Colonic mucosa (tissue), 4 donors: ENCODE measurements at places on chromosomes 2 and 18. TPM values are rescaled to one million over a fixed set of nuclear protein-coding genes. Genes with fewer than 3 reads are reported as not detected.

The SERPINB2 gene
- not detected for total RNA-seq

The SERPINB10 gene
- total RNA-seq = not detected

GRCh38 chr18:35991696-35992095 is 19.2 kb downstream of the RMP24 start:
- H3K27me3 ChIP-seq = no peaks in the 10 kb centered on the region
- no peaks in the 10 kb centered on the region for H3K36me3 ChIP-seq
- H3K4me3 ChIP-seq = no peak overlapping the region
- DNase-seq = no peak
- H3K4me1 ChIP-seq = no peaks in the 10 kb centered on the region

- H3K27me3 ChIP-seq = no peaks in the 10 kb centered on the region
- H3K27ac ChIP-seq = peak overlapping the region; percentile 25
- no peaks in the 10 kb centered on the region for H3K4me1 ChIP-seq
- H3K4me3 ChIP-seq = no peak overlapping the region
Measured at GRCh38 chr18:24657444-24657842, 197.0 kb downstream of the HRH4 start.

DNA sequence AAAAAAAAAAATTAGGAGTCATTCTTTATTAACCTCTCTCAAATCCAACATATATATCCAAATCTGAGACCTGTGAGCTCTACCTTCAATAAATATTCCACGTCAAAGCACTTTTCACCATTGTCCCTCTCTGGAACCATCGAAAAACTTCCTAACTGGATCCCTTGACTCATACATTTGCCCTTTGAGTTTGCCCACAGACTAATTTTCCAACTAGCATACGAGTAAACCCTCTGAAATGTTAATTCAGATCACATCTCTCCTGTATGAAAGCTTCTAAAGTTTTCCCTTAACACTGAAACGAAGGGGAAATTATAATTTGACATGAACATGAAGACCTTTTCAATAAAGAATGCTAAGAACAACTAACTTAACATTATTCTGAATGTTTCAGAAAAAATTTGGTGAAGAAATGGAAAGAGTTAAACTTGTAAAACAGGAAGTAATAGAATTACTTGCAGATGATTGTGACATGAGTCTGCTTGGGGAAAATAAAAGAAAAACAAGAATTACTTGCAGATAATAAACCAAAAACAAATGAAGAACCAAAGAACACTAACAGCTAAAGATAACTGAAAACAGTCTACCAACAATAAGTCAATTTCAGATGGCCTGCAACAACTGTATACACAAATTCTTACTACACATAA is 110.6 kb downstream of the C2orf74 start:
- no peaks in the 10 kb centered on the region for H3K36me3 ChIP-seq
- no peak overlapping the region for H3K27ac ChIP-seq
- H3K4me1 ChIP-seq = no peaks in the 10 kb centered on the region
- no peak overlapping the region for H3K4me3 ChIP-seq
- H3K27me3 ChIP-seq = no peaks in the 10 kb centered on the region
- DNase-seq = no peak
